Spleen (tissue), 13 donors: ENCODE measurements at places on chromosomes 16 and 17.

- no peak for DNase-seq
Measured at GRCh38 chr16:19071811-19072777, 4.7 kb downstream of the COQ7 start.

DNA sequence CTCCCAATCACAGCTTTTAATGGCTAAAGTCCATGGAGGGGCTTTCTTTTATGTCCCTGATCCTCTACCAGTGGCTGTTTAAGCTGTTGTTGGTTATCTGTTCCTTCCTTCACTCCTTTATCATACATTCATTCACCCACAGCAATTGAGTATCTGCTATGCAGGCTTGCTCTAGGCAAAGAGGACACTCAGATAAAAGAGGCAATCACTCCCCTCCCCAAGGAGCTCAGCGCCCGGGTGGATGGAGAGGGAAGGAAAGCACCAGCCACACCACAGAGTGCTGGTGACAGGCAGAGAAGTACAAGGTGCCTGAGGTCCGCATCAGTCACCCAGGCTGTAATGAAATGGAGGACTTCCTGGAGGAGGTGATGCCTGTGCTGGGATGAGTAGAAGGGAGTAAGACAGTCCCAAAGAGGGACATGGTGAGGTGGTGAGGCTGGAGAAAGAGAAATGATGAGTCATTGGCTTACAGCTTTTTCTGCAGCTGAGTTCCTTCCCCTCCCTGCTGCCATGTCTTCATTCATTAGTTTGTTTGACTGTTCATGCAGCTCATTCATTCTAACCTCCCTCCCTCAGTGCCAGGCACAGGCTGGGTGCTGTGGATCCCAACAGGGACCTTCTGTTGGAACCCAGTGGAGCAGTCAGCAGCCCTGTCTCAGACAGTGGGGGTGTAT is 12.8 kb upstream of the NGFR start:
- no peak for DNase-seq

GRCh38 chr16:88650749-88651275 is at the start of gene CYBA:
Gene CYBA, minus strand, starts transcription at chr16:88651053. Its CDS starts 40 bp downstream, at chr16:88651013.
- peak; percentile 98 for DNase-seq

GRCh38 chr17:76139801-76140660 is 1.0 kb downstream of the FOXJ1 start:
- DNase-seq = peak; percentile 83

GRCh38 chr16:66222756-66223155 is 143.7 kb upstream of the CDH5 start:
- no peak for DNase-seq

DNA sequence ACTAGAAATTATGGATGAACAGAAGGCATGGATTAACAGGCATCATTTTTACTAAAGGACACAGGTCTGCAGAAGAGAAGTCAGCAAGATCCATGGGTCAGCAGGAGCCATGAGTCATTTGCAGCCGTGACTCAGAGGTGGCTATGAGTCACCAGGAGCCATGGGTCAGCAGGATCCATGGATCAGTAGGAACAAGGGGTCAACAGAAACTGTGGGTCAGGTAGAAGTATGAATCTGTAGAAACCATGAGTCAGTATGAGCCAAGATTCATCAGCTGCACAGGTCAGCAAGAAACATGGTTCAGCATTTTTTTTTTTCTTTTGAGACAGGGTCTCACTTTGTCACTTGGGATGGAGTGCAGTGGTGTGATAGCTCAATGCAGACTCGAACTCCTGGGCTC is 58.2 kb upstream of the HS3ST4 start:
- DNase-seq = no peak

GRCh38 chr17:33459078-33459940 is 166.2 kb upstream of the ASIC2 start:
- no peak for DNase-seq

- no peak for DNase-seq
Measured at GRCh38 chr17:38875477-38876075, 5.7 kb downstream of the LASP1 start.

DNA sequence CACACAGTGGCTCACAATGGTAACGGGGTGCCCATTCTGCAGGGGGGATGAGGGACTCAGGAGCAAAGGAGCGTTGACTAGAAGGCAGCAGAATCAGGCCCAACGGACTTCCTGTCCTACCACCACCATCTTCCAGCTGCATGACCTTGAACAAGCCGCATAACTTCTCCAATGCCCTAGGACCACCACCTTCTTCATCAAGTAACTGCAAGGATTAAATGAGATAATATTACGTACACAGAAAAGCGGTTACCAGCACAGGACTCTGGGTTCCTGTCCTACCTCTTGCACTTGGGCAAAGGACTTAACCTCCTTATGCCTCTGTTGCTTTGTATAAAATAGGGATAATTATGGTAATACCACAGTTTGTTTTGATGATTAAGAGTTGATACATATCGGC is 4.7 kb downstream of the ASPHD1 start:
- no peak for DNase-seq

DNA sequence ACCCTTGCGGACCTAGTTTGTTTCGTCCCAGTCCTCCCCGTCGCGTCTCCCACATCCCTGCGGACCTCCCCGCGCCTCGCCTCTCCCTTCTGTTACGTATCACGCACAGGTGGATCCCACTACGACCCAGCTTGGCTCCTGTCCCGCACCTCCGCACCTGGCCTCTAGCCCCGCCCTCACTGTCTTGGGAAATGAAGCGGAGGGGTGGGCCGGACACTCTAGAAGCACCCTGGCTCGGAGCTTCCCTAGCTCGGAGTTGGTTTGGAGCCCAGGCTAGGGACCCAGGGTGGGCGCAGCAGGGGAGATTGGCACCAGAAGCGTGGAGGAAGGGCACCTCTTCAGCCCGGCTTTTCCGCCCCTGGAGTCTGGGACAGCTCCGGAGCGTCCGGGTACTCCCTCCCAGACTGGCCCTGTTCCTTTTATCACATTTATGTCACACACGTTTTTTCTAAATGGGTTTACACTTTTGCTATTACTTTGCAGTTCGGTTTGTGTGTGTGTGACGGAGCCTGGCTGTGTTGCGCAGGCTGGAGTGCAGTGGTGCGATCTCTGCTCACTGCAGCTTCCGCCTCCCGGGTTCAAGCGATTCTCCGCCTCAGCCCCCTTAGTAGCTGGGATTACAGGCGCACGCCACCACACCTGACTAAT is 1.4 kb upstream of the CEMP1 start:
- DNase-seq = peak; percentile 94

DNA sequence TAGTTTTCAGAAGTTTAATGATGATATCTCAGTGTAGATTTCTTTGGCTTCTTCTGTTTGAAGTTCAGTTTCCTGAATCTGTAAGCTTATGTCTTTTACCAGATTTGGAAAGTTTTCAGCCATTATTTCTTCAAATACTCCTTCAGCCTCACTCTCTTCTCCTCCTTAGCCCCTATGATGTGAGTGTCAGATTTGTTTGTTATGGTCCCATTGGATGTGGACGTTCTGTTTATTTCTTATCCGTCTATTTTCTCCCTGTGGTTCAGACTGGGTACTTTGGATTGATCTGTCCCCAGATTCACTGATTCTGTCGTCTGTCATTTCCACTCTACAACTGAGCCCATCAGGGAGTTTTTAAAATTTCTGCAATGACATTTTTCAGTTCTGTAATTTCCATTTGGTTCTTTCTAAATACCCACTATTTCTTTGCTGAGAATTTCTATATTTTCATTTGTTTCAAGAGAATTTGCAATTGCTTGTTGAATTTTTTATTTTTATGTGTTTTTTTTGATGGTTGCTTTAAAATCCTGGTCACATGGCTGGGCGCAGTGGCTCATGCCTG is 110.9 kb downstream of the SEC14L1 start:
- no peak for DNase-seq

DNA sequence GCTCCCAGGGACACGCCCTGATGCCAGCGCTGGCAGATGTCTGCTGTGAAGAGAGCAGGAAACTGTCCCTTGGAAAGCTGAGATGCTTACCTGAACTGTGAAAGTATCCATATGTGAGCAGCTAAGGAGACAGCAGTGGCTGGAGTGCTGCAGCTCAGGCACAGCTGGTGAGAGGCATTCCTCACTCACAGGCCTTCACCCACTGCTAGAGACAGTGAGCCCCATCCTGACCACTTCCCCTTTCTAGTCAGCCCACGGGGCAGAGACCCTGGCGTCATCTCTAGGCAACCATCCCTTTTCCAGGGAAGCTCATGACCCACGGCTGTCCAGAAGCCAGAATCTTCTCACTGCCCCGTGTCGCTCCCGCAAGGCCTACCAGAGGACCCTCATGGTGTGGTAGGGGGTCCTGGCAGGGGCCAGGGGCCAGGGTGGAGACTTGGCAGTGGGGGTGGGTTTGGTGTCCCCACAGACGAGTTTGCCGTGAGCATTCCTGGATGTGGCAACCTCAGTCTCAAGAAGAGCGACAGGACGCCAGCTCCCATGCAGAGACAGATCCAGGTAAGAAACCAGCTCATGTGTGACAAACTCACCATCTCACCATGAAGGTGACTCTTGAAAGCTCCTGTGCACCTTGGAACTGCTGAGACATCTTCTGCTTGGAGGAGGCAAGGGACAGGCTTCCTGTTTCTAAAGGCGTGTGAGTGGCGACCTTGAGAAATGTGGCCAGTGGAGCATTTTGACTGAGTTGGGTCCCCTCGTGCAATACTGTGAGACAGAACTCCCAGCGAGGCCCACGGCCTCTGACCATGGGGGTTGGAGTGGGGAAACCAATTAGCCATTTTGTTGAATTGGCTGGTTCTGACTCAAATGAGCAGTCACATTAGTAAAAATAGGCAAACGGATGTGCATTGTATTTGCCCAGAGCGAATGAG is at the start of gene SCIMP:
Gene SCIMP (minus strand): TSS at position 216 of the 932 bp plus-strand sequence. CDS start 105 bp downstream, at position 111.
- peak; percentile 85 for DNase-seq

DNA sequence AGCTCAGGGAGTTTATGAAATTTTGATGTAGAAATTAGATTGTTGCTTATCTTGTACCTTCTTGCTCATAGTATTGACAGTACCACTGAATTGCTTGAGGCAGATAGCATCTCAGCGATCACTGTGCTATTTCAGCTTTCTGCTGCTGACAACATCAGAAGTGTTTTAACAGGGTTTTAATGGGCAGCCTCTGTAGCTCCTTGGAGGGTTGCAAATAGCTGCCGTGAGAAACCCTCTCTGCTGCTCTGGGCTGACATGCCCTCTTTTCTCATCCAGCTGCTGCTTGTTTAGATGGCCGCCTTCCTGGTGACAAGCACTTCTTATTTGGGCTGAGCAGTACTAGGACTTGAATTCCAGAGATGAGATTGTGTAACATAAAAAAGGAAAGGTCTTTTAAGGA is 180.2 kb upstream of the TBX2 start:
- DNase-seq = no peak

DNA sequence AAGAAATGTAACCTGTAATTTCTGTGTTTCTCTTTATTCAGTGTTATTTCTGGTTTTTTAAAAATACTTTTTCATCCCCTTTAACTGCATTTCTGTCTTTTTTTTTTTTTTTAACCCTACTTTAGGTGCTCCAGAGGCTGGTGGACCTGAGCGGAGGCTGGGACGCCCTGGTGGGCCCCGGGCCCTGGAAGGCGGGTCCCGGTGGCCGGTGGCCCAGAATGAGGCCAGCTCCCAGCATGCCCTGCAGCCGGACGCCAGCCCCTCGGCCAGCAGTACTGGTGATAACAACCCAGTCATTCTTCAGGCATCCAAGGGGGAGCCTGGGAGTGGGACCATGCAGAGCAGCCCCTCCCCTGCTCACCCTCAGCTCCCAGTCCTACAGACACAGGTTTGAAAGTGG is 1.5 kb downstream of the SRCAP start:
- peak; percentile 76 for DNase-seq

GRCh38 chr16:12311877-12312276 is 335.3 kb downstream of the SNX29 start:
- no peak for DNase-seq

DNA sequence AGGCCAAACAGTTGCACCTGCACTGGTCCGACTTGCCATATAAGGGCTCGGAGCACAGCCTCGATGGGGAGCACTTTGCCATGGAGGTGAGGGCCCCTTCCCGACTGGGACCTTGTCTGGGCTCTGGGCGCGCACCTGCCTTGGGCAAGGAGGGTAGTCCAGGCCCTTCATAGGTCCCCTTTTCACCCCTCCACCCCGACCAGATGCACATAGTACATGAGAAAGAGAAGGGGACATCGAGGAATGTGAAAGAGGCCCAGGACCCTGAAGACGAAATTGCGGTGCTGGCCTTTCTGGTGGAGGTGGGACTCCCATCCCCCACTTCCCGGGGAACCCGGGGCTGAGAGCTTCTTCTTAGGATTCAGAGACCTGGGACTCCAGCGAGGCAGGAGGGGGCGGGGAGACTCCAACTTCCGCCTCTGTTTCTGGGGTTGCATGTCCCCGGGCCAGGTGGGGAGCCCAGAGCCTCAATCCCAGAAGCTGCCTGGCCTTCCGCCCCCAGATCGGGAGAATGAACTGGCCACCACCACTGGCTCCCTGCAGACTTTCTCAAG is 7.8 kb downstream of the CA4 start:
- DNase-seq = no peak

DNA sequence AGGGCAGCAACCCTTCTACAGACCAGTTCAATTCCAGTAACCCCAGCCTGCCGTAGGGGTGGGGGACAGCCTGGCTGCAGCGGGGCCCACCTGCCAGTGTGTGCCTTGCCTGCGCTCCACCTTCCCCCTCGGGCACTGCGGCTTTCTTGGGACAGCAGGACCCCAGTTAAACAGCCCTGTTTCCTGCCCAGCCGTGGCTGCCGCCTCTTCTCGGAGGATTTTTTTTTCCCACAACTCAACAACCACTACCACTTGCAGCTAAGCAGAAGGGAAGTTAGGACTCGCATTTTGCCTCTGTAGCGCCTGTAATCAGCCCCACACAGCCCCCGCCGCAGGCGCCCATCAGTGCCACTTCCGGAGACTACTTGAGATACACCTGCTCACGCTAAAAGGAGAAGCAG is 76.1 kb downstream of the RAI1 start:
- peak; percentile 89 for DNase-seq

- DNase-seq = no peak
Measured at GRCh38 chr16:83686726-83687125, 121.1 kb upstream of the HSBP1 start.

GRCh38 chr17:76492989-76493501 is 8.2 kb downstream of the RHBDF2 start:
- peak; percentile 95 for DNase-seq

GRCh38 chr17:27236717-27237315 is 57.1 kb upstream of the WSB1 start:
- DNase-seq = no peak

DNA sequence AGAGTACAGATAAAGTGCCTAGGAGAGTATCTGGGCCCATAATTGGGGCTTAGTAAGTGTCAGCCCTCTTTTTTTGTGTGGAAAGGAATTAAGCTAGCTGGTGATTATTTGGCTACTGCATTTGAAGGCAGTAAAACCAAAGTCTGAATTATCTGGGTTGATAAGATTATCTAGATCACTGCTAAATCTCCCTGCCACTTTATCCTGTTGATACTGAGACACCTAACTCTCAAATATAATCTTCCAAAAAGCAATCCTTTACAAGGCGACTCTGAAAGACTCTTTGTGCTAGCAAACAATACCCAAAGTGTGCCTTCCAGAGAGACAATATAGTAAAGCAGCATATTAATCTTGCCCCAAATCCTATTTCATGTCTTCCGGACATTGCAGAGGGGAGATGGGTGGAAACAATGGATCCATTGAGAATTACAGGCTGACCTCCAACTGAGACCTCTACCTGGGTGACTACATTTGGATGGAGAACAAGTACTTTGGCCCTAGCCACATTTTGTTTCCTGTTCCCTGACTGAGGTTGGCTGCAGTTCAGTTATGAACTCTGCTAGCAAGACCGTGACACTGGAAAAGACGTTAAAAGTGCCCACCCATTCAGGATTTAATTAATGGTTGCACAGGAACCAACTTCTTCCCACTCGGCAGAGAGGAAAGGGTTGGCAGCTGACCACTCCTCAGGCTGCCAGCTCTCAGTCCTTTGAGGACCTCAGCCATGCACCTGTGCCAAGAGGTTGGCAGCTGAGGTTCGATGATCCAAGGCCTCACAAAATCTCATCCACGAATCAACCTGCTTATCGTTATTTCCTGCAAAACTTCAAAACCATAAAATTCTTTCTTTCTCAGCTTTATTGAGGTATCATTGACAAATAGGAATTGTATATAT is 72.6 kb downstream of the SYCE1L start:
- no peak for DNase-seq
